ENCODE measurements at places on chromosomes 4 and X. TPM values are rescaled to one million over a fixed set of nuclear protein-coding genes. Genes with fewer than 3 reads are reported as not detected.

SERPINA7 gene
- not detected for total RNA-seq

NDUFB11 gene
- 78.9 TPM for total RNA-seq

- H3K27ac ChIP-seq: no peak overlapping the region
- DNase-seq: no peak
- no peak overlapping the region for H3K4me3 ChIP-seq
- no peaks in the 10 kb centered on the region for H3K4me1 ChIP-seq
- H3K36me3 ChIP-seq: no peaks in the 10 kb centered on the region
Measured at GRCh38 chrX:30304866-30305265, 4.3 kb downstream of the NR0B1 start.

- H3K27me3 ChIP-seq: no peaks in the 10 kb centered on the region
- H3K27ac ChIP-seq: no peak overlapping the region
- DNase-seq: no peak
- H3K36me3 ChIP-seq: no peaks in the 10 kb centered on the region
Measured at GRCh38 chr4:154954117-154954516, 173.0 kb downstream of the RBM46 start.

DNA sequence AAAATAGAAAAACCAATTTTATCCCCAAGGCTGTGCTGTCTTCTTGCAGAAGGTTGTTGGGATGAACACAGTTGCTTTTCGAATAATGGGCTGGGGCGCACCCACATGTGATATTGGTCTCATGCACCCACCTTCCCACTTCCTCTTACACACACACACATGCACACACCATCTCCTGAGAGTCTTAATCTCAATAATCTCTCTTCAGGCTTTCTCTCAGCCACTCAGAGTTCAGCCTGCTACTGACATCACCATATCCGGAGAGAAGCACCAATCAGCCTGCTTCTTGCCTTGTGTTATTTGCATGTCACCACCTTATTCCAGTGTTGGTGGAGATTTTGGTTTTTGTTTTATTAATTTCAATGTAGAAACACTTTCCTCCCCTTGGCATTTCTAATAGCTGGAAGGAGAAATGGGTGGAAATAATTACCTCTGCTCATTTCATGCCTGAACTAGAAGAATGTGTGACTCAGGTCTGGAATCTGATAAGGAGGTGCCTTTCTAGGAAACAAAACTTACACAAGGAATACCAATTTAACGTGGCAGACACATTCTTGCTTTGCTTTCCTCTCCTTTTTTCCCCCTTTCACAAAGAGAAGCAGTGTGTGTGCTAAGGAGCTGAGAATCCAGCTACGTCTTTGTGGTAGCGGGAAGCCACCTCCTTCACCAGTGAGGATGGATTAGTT lies 400.2 kb downstream of the MID1IP1 start:
- peaks cover 1% of the 10 kb centered on the region for H3K4me1 ChIP-seq
- no peaks in the 10 kb centered on the region for H3K36me3 ChIP-seq
- DNase-seq: no peak
- H3K27me3 ChIP-seq: no peaks in the 10 kb centered on the region

DNA sequence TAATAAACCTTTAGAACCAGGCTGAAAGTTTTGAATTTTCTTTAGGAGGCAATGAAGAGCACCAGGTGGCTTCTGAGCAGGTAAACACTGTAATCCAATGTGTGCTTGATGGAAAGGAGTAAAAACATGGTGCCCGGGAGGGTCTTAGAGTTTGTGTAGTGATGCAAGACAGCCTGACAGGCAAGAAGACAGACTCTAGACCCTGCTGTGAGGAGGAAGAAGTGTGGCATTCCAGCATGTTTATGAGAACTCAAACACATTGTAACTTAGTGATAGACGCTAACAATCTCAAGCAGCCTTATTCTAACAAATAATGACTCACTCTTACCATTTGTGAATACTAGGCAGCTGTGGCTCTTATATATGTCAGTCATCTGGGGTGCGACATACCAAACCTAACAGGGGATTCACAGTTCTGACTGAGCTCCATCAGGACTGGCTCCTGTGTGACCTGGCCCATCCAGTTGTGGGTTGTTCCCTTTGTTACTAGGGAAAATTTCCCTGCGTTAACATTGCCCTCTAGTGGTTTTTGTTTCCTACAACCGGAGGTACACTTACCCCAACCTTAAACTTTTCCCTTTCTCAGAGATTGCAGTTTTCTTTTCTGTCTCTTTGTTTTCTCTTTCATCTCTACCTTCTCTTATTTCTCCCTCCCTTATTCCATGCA lies 53.8 kb downstream of the VSIG4 start:
- no peak overlapping the region for H3K27ac ChIP-seq
- DNase-seq: peak; percentile 57
- H3K4me1 ChIP-seq: no peaks in the 10 kb centered on the region
- no peaks in the 10 kb centered on the region for H3K27me3 ChIP-seq

Data from HCT116 (cell line).